ENCODE measurements at places on chromosomes 13 and 19. TPM values are rescaled to one million over a fixed set of nuclear protein-coding genes. Genes with fewer than 3 reads are reported as not detected.

DNA sequence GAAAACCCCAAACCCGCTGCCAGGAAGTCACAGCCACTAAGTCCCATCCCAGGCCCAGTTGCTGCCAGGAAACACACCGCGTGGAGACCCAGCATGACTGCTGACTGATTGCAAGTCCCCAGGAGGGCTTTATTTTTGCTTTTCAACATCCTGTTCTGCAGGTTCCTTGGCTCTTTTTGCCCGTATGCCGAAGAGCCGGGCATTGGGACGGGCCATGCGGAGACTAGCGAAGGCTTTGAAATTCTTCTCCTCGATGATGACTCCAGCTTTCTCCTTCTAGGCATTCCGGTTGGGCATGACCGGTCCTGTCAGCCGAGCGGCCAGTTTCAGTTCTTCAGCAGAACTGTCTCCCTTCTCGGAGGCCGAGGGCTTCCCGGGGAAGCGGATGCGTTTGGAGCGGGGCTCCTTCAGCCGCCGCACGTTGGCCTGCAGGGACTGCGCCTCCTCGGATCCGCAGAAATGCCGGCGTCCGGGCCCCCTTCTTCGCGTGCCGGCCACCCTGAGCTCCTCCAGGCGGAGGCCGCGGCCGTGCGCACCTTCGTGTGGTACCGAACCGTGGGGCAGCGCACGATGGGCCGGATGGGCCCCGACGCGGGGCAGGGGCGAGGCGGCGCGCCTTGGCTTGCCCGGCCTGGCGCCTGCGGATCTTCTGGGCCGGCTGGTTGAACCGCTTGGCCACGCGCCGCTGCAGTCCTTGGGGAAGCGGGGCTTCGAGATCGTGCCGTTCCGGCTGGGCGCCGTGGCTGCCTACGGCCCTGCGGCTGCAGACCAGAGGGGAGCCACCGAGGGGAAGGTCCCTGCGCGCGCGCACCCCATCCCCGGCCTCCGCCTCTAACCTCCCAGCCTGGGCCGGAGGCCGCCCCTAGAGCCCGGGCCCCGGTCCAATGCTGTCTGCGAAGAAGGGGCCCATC lies 15.2 kb downstream of the ZSCAN5C start:
- DNase-seq = no peak

GRCh38 chr19:28500296-28500695 lies 712.7 kb downstream of the UQCRFS1 start:
- no peak for DNase-seq

DNA sequence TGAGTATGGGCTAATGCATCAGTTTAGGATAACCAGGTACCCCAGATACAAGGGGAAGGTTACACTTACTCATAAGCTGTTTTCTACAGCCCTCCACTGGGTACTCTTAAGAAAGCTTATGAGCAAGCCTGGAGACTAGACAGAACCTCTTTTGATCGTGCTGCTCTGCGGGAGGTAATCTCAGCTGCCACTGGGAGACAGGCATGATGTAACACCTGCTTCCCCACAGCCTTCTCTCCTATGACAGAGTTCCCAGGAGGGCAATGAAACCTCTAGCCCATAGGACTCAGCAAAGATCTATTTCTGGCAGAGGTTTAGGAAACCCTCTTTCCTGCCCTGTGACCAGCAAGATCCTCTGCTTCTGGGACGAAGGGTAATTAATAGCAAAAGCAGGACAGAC lies 65.6 kb downstream of the WASF3 start:
- no peak for DNase-seq

B3GNT8 gene
- total RNA-seq = 4.0 TPM

DNA sequence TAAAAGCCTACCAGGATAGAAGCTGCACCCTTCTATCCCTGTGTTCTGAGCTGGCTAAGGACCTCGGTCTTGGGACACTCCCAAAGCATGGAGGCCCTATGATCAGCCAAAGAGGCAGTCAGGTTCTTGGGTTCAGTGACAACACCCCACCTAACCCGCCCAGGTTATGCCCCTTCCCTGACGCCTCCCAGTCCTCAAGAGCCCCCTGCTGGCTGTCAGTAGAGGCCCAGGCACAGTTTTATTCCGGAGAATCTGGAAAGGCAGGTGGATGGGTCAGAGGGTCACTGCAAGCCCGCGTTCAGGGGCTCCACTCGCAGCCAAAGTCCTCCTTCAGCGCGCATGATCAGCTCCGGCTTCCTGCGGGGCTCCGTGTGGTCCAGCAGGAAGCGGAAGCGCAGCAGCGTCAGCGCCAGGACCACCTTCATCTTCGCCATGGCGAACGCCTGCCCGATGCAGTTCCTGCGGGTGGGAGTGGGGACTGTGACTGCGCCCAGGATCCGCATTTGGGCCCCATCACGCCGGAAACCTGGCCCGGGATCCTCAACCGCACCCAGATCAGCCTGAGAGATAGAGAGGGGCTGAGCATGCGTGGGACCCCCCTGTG lies 22.3 kb downstream of the OR10H3 start:
- DNase-seq = no peak

- no peak for DNase-seq
These were observed 28.3 kb downstream of the INSR start for GRCh38 chr19:7265963-7266362.

GRCh38 chr13:66506979-66507378 lies 723.2 kb downstream of the PCDH9 start:
- DNase-seq = no peak

CDX2 gene
- not detected for total RNA-seq

DNA sequence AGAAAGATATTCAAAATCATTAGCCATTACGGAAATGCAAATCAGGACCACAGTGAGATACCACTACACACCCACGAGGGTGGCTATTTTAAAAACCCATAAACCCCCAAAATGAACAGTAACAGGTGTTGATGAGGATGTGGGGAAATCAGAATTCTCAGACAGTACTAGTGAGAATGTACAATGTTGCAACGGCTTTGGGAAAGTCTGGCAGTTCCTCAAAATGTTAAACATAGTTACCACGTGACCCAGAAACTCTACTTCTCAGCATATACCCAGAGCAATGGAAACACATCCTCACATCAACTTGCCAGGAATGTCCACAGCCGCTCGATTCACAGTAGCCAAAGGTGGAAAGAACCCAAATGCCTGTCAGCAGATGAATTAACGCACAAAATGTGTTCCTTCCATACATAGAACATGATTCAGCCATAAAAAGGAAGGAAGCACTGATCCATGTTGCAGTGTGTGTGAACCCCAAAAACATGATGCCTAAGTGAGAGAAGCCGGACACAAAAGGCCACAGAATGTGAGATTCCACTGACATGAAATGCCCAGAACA lies 7.0 kb downstream of the PLVAP start:
- DNase-seq = no peak

DNA sequence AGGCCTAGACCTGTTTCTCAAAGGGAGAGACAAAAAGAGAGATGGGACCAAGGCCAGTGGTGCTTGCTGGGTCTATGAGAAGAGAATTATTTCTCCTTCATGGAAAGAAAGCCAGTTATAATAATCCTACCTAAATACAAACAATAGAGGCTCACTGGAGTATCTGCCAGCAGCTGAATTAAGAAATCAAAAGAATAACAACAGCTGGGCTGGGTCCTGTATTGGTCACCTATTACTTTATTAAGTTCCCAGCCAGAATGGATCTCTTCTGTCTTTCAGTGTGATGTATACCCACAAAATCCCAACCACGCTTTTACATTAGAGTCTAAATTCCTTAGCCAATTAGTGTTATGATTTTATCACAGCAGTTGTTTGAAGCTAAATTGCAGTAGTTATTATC lies 297.8 kb upstream of the DACH1 start:
- no peak for DNase-seq

DNA sequence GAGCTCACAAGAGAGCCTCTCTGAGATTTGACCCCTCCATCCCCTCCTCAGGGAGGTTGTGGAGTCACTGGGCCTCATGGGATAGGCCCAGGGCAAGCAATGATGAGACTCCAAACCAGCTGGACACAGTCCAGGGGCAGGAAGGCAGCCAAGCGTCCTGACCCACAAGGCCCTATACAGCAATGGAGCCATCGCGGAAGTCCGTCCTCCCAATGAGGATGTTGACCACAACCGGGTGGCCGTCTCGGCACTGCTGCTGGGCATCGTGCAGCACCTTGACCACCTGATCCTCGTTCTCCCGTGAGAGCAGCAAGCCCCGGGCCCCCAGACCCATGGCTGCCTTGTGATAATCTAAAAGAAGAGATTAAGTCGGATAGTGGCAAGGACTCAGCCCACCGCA lies 7.9 kb downstream of the SYDE1 start:
- DNase-seq = no peak

PEAK3 gene
- 1.2 TPM for total RNA-seq

- DNase-seq = no peak
These were observed 31.7 kb downstream of the IER2 start for GRCh38 chr19:13181747-13182388.

ZNF536 gene
- 0.41 TPM for total RNA-seq

GRCh38 chr19:21101521-21102242 lies 19.7 kb downstream of the ZNF714 start:
- DNase-seq = no peak

DNA sequence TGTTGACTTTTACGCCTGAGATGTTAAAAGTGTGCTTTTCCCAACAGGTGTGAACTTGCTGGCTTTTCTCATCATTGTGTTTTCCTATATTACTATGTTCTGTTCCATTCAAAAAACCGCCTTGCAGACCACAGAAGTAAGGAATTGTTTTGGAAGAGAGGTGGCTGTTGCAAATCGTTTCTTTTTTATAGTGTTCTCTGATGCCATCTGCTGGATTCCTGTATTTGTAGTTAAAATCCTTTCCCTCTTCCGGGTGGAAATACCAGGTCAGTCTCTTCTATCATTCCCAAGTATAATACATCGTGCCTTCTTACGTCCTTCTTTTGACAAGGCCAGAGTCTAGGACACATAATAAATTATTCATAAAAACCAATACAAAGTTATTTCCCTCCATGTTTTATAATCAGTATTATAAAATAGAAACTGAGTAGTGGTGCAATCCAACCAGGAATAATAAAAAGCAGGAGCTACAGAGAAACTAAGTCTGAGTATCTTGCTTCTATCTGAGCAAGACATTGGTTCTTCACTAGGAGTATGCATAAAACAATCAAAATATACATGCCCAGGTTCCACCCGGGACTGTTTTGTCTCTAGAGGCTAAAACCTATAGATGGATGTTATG lies 57.9 kb downstream of the RXFP2 start:
- DNase-seq = no peak

PGPEP1 gene
- 23.7 TPM for total RNA-seq

DNA sequence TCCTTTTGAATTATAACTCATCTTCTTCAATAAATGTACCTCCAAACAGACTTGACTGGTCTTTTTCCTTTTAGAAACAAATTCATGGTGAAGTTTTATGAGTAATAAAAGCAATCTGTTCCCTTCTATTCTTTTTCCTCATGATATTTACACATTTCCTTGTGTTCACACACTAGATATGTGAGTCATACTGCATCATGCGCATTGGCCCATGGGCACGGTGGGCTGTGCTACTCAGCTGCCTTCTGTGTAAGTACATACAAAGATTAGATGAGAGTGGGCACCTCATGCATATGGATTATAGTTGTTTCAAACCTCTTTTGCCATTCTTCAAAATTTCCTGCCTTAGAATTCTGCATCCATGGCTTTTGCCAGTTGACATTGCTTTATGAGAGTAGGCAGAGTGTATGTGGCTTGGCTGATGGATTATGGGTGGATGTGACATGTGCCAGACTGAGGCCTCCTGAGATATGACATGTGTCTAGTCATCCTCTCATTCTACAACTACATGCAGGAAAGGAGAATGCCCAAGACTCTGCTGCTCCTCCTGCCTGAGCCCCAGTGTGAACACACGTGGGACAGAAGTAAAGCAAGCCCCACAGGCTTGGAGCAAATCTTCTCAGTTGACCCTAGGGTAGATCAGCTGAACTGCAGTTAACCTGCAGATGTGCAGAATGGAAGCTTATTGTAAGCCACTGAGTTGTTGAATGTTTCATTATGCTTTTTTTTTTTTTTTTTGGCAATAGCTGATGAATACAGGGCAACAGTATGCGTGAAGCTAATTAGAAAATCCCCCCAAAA lies 109.9 kb downstream of the RBM26 start:
- DNase-seq = no peak

DNA sequence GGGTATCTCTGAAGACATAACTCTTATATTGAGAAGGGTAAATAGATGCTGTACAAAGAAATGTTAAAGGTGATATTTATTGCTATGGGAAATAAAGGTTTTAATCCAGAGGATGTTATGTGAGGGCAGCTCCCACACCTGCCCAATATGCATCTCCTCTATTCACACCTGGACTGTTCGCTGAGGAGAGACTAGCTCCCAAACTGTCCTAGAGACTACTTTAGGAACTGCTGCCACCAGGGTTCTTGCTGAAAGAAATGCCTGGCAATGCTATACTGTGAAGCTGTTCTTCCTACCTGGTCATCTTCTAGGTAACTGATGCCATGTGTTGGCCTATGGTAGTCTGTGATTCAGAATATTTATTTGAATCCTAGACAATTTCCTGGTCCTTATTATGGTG lies 1421.5 kb upstream of the SPRY2 start:
- no peak for DNase-seq

- no peak for DNase-seq
These were observed 26.5 kb downstream of the ATP4B start for GRCh38 chr13:113631341-113632095.

GDF15 gene
- 25.5 TPM for total RNA-seq

DNA sequence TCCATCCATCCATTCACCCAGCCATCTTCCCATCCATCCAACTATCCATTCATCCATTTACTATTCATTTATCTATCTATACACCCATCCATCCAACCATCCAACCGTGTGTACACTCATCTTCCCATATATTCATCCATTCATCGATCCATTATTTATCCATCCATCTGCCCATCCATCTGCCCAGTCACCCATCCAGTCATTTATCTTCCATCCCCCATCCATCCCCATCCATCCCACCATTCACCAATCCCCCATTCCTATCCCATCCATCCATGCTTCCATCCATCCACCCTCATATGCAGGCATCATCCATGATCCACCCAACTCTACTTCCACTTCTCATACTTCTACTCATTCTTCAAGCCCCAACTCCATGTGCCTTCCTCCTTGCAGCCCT lies 14.0 kb upstream of the HOMER3 start:
- DNase-seq = no peak

- no peak for DNase-seq
These were observed 23.6 kb downstream of the PNPLA6 start for GRCh38 chr19:7559102-7559501.

DNA sequence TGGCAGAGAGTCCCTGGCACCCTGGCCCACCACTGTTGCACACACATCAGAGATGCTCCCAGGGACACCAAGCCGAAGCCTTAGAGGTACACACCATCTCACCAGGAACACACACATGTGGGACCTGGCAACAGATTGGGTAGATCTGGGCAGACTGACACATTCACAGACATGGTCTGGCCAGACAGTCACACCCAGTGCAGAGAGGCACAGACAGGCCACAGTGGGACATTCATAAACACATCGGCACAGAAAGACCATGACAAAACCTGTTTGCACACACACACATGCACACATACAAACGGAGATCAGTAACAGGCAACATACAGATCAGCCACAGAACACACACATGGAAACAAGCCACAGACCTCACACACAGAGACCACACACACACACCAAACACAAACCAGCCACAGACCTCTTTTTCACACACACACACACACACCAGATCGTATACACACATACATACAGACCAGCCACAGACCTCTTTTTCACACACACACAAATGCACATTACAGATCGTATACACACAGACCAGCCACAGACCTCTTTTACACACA lies 6.3 kb upstream of the JUNB start:
- no peak for DNase-seq
